NCI-H510A (cell line): ENCODE measurements at places on chromosomes 5 and 9.

GRCh38 chr9:116191576-116192415 is 38.2 kb downstream of the PAPPA start:
- no peak for DNase-seq

GRCh38 chr9:112489039-112489546 is 2.5 kb downstream of the KIAA1958 start:
- DNase-seq, result no peak

DNA sequence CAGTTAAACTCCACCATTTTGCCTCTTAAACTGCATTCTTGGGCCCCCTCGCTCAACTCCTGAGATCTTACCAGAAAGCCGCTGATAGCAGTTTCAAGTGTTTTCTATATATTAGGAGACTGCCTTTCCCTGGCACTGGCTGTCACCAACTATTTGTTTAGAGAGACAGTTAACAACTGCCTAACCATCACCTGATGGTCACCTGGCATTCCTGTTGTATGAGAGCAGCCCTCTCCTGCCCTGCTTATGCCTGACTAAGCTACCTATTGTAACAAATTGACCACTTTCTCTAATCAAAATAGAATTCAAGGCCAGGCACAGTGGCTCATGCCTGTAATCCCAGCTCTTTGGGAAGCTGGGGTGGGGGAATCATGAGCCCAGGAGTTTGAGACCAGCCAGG is 28.0 kb upstream of the SIL1 start:
- DNase-seq, result no peak

DNA sequence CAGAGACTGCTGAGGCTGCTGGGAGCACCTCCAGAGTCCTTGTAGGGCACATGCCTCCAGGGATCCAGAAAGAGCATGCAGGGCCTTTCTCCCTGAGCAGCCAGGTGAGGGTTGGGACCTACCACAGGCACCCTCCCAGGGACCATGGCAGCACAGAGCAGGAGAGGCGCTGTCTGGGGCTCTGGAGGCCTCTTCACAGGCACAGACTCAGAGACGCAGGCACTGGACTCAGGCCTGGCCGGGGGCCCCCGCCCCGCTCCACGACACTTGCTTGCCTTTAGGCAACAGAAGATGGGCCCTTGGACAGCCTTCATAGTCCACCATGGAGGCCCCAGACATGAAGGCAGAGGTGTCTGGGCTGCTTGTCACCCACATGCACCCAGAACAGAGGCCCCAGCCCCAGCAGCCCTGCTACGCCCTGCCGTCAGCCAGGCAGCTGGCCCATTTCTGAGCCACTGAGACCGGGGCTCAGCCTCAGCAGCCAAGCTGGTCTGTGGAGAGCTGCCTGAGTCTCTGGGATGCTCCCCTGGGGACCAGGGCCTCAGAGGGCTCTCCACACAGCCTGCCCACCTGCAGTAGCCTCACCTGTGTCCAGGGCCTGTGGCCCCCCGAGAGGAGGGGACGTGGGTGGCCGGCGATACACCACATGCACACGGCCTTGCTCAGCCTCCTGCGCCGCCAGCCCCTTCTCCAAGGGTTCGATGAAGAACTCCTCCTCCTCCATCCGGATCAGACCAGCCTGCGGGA is 72.8 kb downstream of the ADAMTS2 start:
- no peak for DNase-seq

GRCh38 chr5:10595672-10596309 is 31.9 kb downstream of the ANKRD33B start:
- no peak for DNase-seq

DNA sequence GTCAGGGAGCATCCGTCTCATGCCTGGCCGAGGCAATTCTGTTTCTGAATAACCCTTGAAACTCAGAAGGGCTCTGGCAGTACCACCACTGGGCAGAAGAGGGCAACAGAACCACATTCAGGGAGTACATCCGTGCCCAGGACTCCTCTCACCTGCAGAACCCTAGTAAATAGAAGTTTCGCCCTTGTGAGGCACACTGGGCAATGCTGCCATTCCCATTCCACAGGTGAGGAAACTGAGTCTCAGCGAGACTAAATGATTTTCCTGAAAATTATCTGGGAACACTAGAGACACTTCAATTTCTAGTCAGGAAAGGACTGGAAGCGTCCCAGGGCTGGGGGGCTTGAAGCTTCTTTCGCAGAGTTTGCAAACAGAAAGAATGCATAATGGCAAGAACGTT is 74.7 kb downstream of the FGF1 start:
- DNase-seq, result no peak
